LHCN-M2 (cell line): ENCODE measurements at places on chromosomes 1 and 21. TPM values are rescaled to one million over a fixed set of nuclear protein-coding genes. Genes with fewer than 3 reads are reported as not detected.

DNA sequence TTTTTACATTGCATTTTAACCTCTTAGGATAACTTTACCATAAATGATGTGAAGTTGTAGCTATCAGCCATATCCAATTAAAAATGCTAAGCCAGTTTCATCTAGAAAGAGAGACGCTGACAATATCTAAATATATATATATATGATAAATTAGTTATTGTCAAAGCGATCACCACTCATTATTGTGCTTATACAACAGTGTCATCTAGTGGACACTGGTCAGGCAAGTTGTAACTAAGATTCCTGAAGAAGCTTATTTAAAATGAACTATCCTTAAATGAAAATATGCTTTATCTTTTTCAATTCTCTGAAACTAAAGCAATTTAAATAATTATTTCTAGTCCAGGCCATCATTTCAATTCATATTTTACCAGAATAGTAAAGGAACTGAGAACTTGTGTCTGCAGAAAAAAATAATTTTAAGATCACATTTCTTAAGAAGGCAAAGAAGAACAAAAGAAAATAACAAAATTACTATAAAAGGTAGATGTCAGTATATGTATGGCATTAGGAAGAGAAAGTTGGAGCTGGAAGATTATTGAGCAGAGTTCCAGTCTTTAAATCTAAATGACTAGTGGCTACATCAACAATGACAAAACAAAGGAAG is 193.3 kb upstream of the SNX7 start:
- peak; percentile 72 for DNase-seq

DNA sequence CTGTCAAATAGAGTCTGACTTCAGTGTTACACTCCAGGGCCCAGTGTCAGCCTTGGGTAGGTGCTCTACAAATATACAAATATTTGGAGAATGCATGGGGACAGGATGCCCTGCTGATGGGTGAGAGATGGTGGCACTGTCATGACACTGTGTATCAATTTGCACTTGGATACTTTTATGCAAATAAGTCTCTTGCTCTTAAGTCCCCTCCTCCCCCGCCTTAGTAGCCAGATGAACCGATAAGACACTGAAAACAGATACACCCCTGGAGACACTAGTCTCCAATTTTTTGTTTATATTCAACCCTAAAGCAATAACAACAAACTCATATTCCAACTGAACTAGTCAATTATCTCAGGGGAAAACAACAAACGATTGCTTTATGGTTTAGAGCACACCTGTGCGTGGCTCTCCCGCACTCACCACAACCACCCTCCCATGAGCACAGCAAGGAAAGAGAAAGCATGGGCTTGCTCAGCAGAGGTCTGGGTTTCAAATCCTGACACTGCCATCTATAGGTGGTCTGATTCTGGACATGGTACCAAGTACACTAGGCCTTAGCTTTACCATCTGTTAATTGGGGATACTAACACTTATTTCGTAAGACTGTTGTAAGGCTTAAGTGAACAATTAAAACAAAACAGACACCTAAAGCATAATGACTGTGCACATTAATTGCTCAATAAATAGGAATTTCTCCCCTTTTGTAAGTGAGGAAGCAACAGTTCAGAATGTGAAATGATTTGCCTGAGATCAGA is 50.3 kb downstream of the HIVEP3 start:
- DNase-seq, result no peak

- DNase-seq, result peak; percentile 57
Observed at GRCh38 chr1:18907021-18907916, 4.9 kb upstream of the ALDH4A1 start.

GRCh38 chr1:67604778-67605177 is 80.2 kb upstream of the GADD45A start:
- DNase-seq, result no peak

DNA sequence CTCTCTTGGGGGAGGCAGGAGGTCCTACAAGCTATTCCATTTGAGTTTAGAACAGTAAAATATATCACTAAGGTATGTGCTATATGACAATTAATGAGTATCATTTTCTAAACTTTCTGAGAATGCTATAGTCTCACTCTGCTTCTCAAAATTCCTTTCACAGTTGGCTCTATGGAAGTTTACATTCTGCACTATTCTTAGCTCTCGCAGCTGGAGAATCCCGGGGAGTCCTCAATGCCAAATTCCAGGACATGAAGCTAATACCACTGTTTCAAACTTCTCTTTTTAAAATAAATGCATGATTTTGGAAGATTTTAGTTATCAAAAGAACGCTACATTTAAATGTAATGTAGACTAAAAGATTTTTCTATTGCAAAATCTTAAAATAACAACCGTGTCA is 22.4 kb upstream of the PALMD start:
- no peak for DNase-seq

Gene CFHR4
- not detected in 2 replicates for total RNA-seq

Gene SLC9C2
- total RNA-seq, result not detected in 2 replicates

Gene THEM5
- total RNA-seq, result not detected in 2 replicates
